ENCODE measurements at places on chromosomes 7 and 10. TPM values are rescaled to one million over a fixed set of nuclear protein-coding genes. Genes with fewer than 3 reads are reported as not detected.
A peak's percentile ranks its signal among the peaks of the same experiment; 100 is the strongest.

C10orf67 gene
- total RNA-seq = 1.0 TPM

CALML3 gene
- 1.6 TPM for total RNA-seq

KLF14 gene
- 0.57 TPM for total RNA-seq

TMEM130 gene
- 83.6 TPM for total RNA-seq

CYP3A7 gene
- not detected for total RNA-seq

GRCh38 chr10:78042058-78042751 lies 8.5 kb downstream of the RPS24 start:
- no peak for DNase-seq

DNA sequence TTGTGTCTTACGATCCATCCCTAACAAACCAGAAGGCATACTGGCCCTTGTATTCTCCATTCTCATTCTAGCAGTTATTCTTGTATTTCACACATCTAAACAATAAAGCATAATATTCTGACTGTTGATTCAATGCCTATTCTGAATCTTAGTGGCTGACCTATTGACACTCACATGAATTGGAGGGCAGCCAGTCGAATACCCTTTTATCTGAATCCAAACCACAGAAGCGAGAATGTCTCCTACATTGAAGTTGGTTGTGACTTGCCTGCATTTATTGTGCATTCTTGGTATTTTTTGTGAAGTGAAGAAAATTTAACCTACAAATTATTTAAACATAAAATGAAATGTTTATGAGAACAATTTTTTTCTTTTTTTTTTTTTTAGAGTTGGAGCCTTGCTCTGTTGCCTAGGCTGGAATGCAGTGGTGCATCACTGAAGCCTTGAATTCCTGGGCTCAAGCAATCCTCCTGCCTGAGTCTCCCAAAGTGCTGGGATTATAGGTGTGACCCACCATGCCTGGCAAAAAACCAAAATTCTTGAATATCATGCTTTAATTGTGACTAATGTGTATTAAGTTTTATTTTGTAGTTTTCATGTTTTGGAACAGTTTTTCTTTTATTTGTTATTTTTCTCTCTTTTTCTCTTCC lies 22.7 kb downstream of the EXOC4 start:
- DNase-seq = no peak

- DNase-seq = no peak
These were observed 5.5 kb downstream of the VSTM4 start for GRCh38 chr10:49109669-49110340.

DNA sequence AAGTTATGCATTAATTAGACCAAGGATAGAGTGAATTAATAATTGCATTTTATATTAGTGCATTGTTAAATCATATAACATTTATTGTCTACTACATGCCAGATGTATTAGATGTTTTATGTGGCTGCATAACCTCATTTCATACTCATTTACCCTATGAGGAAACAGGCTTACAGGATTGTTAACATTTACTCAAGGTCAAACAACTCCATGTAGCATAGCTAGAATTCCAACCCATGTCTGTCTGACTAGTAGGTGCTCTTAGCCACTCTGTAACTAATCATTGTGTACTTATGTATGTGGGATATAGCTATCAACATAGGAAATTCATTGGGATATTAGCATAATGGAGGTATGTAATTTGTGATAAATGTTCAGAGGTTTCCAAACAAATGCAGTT lies 46.3 kb downstream of the PHYHIPL start:
- DNase-seq = no peak

DNA sequence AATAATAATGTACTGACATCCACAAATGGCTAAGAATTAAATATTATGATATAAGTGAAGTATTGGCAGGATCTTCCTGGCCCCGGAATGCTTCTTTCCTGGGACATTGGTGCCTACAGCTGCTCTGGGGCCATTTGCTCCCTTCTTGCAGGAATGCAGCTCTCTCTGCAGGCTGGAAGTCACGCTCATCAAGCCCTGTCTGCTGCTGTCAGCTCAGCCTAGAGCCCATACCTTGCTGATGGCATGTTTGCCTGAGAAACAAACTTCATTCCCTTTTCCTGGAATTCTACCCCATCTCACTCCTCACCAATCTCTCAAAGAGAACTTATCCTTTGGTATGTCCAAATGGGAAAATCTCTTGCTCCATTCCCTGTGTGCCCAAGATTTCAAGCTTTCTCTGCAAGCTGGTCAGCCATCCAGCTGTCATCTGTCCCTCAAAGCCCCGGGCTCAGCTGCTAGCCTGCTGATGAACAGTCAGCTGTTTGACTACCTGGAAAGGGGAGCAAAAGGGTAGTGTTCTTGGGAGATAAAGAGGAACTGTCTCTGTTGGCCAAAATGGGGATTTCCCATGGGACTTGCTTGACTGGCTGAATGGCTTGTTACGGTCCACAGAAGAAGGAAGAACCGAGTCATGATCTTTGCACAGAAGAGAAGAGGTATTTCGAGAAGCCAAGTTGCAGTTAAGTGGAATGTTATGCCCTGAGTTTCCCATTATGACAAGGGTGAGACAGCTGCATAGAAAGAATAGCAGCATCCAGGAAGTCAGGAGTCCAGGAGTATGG lies 12.0 kb upstream of the RASSF4 start:
- no peak for DNase-seq

DNA sequence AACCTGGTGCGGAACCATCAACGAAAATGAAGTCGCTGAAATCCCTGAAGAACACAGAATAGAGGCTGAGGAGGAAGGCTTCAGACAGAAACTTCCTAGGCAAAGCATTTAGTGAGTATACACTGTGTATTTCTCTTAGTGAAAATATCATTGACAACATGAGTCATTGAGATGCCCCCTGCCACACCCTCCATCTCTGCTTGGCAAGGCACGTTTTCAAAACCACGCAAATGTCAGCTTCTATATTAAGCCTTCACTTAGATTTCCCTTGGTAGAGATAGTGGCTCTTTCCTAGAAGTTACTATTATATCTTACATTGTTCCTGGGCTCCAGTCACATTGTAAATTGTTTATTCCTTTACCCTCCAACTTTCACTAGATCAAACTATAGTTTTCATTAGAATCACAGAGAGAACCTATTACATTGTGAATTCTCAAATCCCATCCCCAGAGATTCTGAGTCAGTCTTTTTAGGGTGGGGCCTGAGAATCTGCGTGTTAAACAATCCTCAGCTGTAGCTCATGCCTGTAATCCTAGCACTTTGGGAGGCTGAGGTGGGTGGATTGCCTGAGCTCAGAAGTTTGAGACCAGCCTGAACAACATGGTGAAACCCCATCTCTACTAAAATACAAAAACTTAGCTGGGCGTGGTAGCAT lies 4.6 kb upstream of the SKAP2 start:
- DNase-seq = no peak

DNA sequence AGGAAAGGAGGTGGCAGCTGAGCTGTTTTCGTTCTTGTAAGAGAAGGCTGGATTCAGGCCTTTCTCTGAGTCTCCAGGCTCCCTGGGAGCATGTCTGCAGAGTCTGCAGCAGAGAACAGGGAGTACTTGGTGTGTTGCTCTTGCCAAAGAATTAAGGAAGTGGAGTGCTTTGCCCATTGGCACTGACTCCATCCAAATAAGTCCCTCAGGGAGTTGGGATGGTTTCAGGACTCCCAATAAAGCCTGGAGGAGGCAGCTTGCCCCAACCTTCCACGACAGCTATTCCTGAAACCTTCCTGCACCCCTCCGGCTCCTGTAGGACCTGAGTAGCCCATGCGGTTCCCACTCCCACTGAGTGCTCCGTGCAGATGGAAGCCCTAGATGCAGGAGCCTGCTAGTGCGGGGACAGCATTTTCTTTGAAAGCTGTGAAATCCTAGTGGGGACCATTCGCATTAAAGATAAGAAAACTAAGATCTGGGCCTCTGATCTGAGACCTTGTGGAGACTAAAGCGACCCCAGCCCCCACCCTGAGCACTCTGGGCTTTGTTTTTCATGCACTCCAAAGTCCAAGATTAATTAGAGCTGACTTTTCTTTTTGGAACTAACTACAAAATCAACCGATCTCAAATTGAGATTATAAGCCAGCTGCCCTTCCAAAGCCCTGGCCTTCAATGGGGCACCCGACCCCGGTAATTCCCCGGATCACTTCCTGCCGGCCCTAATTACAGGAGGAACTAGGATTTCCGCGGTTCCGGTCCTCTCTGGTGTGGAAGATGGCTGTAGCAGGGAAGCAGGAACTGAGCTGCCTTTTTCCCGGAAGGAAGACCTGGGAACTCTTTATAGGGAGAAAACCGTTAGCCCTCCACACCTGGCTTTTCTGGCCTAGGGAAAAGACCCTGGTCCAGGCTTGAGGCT lies 110.2 kb downstream of the COL13A1 start:
- peak; percentile 87 for DNase-seq

DNA sequence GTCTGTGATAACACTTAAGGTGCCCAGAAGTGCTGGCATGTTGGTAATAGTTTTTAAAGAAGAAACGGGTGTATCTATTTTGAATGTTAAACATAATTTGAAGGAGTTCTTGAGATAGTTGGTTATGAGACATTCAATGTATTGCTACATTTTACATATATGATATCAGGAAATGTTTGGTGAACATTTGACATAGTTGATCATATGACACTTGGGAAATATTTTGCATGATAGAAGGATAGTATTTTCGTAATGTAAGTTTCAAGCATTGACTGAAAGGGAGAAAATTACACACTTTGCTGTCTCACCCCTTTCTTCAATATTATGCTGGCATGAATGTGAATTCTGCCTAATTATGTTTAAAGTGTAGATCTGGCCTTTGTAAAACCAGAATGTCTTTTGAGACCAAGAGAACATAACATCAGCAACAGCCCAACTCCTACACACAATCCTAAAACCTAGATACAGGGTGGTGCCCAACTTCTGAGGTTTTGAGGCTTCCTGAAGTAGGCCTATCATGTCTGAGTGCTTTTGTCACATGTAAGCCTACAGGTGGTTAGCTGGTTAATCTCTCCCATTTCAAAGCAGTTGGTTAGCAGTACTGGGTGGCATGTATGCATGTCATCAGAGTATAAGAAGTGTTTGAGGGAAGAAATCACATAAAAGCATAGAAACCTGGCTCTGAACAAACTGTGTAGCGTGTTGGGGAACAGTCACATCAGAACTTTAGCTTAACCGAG lies 2.1 kb downstream of the ADD3 start:
- no peak for DNase-seq

GRCh38 chr7:123580406-123581161 lies 21.0 kb upstream of the ASB15 start:
- no peak for DNase-seq

GRCh38 chr10:117004227-117005025 lies 561 bp downstream of the SHTN1 start:
- DNase-seq = peak; percentile 71

DNA sequence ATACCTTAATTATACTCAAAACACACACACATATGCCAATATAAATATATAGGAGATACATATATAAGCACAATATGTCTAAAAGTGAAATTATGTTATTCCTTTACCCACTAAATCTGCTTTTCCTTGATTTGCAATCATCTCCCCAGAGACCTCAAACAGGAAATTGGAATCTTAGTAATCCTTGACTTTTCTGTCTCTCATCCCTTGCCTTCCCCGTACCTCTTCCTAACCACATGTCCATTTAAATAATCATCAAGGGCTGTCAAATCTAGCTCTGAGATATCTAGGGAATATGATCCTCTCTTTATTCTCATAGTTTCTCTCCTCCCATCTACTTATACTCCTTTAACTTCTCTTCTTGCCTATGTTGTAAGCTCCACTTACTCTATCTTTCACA lies 336.6 kb downstream of the HGF start:
- no peak for DNase-seq

DNA sequence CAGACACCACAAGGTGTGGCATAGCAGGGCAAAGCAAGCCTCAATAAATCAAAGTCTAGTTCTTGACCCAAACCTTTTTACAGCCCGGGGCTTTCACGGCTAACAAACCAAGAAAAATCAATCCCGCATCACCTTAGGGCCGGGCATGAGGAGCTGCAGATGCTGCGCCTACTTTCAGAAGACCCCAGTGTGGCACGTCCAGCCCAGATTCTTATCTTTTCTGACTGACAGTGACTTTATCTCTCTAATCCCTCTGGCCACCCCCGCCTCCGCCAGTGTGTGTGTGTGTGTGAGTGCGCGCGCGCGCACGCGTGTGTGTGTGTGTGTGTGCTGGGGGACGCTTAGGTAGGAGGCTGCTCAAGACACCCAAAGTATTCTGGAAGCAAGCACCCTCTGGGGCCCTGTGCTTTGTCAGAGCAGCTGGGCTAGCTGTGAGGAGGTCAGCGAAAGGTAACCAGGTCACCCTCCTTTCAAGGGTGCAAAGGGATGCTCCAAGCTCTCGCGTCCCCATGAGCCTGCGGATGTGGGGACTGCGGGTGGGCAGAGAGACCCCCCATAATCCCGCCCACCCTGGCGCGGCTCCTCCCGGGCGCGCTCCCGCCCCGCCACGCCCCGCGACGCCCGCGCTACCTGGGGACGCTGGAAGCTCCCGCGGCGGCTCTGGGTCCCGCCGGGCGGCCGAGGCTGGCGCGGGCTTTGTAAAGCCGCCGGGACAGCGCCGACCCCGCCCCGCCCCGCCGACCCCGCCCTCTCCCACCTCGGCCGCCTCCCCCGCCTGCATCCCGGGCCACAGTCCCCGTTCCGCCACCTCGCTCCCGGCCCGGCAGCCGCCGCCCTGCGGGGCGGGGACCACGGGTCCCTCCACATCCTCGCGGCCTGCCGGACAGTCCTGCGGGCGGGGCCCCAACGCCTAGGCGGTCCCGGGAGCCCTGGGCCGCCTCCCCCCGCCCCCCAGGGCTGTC lies 57.1 kb upstream of the RHOBTB1 start:
- peak; percentile 19 for DNase-seq

- DNase-seq = no peak
These were observed 47.4 kb downstream of the IGF2BP3 start for GRCh38 chr7:23422909-23423308.

DNA sequence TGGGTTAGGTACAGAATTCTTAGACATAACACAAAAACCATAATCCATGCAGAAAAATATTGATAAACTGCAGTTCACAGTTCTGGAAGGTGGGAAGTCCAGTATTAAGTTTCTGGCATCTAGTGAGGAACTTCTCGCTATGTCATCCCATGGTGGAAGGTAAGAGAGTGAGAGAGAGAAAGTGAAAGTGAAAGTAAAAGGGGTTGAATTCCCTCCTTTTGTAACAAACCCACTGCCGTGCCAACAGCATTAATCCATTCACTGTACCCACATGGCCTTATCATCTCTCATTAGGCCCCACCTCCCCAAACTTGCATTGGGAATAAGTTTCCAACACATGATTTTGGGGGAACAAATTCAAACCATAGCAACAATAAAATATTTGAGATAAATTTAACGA lies 17.1 kb downstream of the ZNF485 start:
- no peak for DNase-seq

GRCh38 chr7:2154121-2154520 lies 78.6 kb downstream of the MAD1L1 start:
- DNase-seq = no peak

GRCh38 chr7:101606498-101606923 lies 22.6 kb downstream of the MYL10 start:
- no peak for DNase-seq

GRCh38 chr10:33337326-33337957 lies 3.0 kb upstream of the NRP1 start:
- DNase-seq = no peak

- DNase-seq = no peak
These were observed 338.2 kb upstream of the PRKCQ start for GRCh38 chr10:6918305-6918704.

All from prostate gland (tissue), 2 donors.